Daoy (cell line): ENCODE measurements at places on chromosomes 6 and 20. TPM values are rescaled to one million over a fixed set of nuclear protein-coding genes. Genes with fewer than 3 reads are reported as not detected.

DNA sequence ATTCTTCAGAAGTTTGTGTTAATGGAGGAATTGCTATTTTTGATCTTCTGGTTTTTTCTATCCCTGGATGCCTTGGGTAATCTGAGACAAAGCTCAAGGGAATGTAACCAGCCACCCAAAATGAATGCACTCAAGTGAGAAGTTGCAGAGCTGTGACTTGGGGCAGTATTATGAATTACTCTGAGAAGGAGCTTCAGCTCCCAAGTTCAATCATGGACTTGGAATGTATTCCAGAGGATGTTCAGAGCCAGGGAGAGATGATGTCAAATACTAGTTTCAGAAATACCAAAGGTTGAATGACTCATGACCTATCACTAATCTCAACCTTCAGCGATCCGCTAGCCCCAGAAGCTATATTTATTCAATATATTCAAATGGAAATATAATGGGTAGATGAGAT, 375.2 kb upstream of the PLCB4 start:
- DNase-seq: no peak

DNA sequence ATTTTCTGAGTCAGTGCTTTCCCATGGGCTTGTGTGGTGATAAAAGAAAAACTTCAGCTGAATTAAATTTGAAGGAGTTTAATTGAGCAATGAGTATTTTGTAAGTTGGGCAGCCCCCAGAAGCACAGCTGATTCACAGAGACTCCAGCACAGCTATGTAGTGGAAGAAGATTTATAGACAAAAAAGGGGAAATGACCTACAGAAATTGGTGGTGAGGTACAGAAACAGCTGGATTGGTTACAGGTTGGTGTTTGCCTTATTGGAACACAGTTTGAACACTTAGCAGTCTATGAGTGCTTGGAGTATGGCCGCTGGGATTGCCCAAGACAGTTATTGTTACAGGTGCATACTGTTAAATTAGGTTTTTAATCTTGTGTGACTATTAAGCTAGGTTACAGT, 96.9 kb upstream of the PTPRK start:
- no peak for DNase-seq

DNA sequence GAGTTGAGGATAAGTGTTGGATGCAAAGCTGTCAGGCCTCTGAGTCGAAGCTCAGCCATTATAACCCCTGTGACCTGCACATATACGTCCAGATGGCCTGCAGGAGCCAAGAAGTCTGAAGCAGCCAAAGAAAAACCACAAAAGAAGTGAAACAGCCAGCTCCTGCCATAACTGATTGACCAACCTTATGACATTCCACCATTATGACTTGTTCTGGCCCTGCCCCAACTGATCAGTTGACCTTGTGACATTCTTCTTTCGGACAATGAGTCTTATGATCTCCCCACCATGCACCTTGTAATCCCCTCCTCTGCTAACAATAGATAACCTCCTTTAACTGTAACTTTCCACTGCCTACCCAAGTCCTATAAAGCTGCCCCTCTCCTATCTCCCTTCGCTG, 133.7 kb upstream of the AGPAT4 start:
- peak; percentile 31 for DNase-seq

GRCh38 chr6:131854803-131855202, 47.0 kb downstream of the ENPP1 start:
- DNase-seq: no peak

- no peak for DNase-seq
Observed at GRCh38 chr20:24318569-24319352, 150.7 kb upstream of the SYNDIG1 start.

GRCh38 chr20:52859156-52859876, 112.8 kb upstream of the TSHZ2 start:
- peak; percentile 74 for DNase-seq

The SNAP25 gene
- total RNA-seq: 0.09 and 0.80 TPM in 2 replicates

The CDSN gene
- not detected in 2 replicates for total RNA-seq

- DNase-seq: no peak
Observed at GRCh38 chr20:39294137-39294725, 332.1 kb downstream of the DHX35 start.

- DNase-seq: no peak
Observed at GRCh38 chr20:62296724-62297448, 5.9 kb upstream of the ADRM1 start.

GRCh38 chr6:135890876-135891275, 39.4 kb downstream of the PDE7B start:
- DNase-seq: no peak

The GTSF1L gene
- not detected in 2 replicates for total RNA-seq

The RAET1E gene
- total RNA-seq: 1.4 and 4.1 TPM in 2 replicates

GRCh38 chr6:73803562-73804241, 107.7 kb downstream of the CD109 start:
- DNase-seq: peak; percentile 80

The EDN3 gene
- total RNA-seq: not detected in 2 replicates

DNA sequence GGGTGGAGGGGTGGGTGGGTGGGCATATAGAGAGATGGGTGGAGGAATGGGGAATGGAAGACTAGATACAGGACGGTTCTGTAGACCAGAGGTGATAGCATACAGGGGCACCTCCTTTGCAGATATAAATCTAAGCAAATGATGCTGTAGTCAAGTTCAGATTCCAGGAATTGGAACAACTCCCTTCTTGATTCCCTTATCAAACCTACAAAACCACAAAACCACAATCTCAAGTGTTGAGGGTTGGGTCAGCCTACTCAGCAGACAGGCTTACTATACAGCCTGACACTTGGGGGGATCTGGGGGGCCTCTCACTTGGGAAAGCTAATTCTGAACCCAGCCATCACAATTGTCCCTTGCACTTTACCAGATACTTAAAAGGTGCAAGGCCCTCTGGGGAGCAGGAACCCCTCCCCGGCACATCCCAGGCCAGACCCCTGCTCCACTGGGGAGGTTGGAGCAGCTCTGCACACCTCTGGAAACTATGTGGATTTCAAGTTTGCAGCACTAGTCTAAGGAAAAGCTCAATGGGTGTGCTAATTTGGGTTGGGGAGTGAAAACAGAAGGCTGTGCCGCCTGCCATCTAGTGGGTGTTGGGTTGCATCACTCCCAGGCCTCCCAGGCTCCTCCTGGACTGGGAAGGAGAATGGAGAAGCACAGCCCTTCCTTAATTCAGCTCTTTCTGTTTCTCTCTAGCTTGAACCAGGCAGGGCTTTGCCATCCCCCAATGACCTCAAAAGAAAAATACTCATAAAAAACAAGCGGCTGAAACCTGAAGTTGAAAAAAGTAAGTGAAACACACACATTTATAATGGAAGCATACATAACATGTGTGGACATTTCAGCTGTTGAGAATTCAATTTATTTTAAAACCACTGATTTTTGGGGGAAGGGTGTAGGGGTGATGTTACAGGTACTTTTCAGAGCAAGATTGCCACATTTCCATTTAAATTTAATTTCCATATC, 121.2 kb upstream of the LAMP5 start:
- DNase-seq: peak; percentile 54

The MYT1 gene
- total RNA-seq: 0.06 TPM in 1 of 2 replicates, not detected in the other

GRCh38 chr20:49431329-49431728, 51.1 kb downstream of the KCNB1 start:
- DNase-seq: no peak

DNA sequence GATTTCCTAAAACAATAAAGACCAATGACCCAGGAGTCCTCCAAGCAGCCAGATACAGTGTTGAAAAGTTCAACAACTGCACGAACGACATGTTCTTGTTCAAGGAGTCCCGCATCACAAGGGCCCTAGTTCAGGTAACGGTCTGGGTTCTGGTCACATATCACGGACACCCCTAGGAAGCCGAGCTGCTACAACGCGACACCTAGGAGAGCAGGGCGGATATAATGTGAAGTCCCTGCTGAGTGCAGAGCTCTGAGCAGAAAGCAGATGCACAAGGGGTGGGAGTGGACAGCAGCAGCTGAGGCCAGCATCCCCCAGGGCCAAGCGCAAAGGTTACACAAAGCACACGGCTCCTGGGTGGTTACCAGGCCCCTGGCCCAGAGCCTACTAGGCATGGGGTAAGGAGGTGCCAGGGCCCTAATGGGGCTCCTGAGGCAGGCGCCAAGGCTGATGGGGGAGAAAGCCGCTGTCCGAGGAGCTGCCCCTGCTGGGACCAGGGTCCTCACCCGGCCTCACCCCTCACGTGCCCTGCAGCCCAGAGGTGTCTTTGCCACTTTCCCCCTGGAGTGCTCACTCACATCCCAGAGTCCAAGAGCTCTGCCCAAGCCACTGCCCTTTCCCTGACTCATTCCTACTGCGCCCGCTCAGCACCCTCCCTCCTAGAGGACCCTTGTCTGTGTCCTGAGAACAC, 8.4 kb downstream of the CST7 start:
- DNase-seq: no peak

The TFAP2D gene
- total RNA-seq: not detected in 2 replicates

DNA sequence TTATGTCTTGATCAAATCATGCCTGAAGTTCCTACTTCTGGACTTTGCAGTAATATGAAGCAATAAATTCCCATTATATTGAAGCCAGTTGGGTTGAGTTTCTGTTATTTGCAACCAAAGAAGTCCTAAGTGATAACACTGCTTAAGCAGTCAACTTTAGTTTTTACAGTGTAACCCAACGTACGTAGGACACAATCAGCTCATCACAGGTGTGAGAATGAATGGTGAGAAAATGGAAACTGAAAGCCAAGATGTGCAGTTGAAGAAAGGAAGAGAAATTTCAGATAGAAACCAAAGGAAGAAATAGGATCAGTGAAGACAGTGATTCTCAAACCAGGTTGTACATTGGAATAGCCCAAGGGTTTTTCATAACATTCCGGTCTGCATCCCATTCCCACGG, 211.4 kb upstream of the ZFP64 start:
- DNase-seq: no peak

The TAP1 gene
- 74.7 and 78.8 TPM in 2 replicates for total RNA-seq

DNA sequence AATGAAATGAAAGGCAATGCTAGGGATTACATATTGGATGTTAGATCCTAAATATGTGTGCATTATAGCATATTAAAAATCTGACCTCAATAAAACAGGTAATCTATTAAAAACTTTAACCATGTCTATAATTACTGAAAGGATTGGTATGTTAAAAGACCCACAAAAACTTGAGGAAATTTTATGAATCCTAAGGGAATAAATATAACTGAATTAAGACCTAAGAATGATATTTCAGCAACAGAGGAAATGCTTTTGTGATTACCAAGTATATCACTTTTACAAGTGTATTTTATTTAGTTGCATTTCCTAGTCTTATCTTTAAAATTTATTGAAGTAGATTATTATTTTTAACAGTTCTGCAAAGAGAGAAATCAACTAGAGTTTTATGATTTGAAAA, 571.5 kb downstream of the HDGFL1 start:
- no peak for DNase-seq

The C20orf204 gene
- 1.1 and 1.8 TPM in 2 replicates for total RNA-seq

The MTFR2 gene
- 10.1 and 26.0 TPM in 2 replicates for total RNA-seq

GRCh38 chr6:14275493-14275851, 157.9 kb downstream of the CD83 start:
- DNase-seq: no peak

DNA sequence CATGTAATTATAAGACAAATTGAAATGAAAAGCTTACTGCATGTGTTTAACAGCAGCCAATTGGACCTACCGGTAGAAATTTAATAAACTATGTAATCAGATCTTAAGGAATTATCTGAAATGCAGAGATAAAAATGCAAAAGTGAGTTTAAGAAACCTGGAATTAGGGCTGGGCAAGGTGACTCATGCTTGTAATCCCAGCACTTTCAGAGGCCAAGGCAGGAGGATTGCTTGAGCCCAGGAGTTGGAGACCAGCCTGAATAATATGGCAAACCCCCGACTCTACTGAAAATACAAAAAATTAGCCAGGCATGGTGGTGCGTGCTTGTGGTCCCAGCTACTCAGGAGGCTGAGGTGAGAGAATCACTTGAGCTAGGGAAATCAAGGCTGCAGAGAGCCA, 74.1 kb downstream of the HFE start:
- no peak for DNase-seq

The LZTS3 gene
- 1.1 and 3.2 TPM in 2 replicates for total RNA-seq

The NMBR gene
- total RNA-seq: not detected in 2 replicates

- no peak for DNase-seq
Observed at GRCh38 chr6:157139054-157139708, 184.1 kb downstream of the TMEM242 start.

DNA sequence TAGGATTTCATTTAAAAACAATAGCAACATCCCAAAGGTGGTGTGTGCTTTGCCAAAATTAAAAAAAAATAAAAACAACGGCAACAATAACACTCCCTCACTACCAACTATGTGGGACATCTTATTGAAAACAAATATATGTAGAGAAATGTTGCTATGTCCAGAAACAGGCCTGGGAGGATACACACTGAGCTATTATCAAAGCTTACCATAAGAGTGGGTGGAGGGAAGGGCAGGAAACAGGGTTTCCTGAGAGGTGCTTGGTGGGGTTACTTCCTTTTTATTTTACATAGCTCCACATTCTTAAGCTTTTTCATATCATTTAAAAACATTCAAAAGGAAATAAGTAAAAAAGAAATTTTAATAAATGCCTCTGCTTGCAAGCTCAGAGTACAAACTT, 150.0 kb upstream of the RIPOR2 start:
- no peak for DNase-seq

The EYA4 gene
- 14.7 and 16.3 TPM in 2 replicates for total RNA-seq

- DNase-seq: peak; percentile 68
Observed at GRCh38 chr20:63102721-63103375, 96.1 kb upstream of the BHLHE23 start.

The BPIFA1 gene
- not detected in 2 replicates for total RNA-seq

The CD40 gene
- 0.06 TPM in 1 of 2 replicates, not detected in the other for total RNA-seq

The SNTA1 gene
- 2.5 and 3.2 TPM in 2 replicates for total RNA-seq

GRCh38 chr6:7114744-7115458, 7.1 kb downstream of the RREB1 start:
- DNase-seq: no peak

The KIAA1755 gene
- total RNA-seq: 0.30 and 1.0 TPM in 2 replicates

The PRSS16 gene
- 4.3 and 8.2 TPM in 2 replicates for total RNA-seq

- DNase-seq: peak; percentile 3
Observed at GRCh38 chr20:53023732-53024520, 51.8 kb downstream of the TSHZ2 start.

DNA sequence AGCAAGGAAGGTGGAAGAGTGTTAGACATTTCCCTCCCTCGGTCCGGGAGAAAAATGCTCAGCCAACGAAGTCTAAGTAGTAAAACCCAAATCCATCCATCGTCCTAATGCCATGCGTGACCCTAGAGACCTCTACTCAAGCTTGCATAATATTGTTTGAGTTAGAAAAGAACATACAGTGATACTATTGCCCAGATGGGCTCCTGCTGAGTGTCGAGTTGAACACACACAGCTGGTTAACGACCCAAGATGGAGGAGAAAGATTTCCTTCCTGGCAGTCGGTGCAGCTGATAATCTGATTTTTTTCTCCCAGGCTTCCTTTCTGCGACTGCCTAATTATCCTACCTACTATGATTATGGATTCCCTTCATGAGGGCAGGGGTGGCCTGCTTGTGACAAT, 164.4 kb upstream of the KCNG1 start:
- no peak for DNase-seq

DNA sequence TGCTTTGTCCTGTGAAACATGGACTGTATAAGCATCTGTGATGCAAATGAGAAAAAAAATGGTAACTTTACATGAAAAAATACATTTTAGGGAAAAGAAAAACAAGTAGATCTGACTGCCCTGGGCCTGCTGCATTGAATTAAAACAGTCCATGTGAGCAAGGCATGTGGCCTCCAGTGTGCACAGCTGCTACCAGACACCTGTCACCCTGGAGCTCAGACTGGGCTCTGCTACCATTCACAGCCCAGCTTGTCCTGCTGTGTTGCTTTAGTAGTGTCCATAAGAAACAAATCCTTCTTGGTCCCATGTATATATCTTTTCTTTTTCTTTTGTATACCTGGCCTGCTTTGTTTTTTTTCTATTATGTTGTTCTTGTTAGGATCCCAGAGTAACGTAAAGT, 315.9 kb downstream of the NKAIN2 start:
- DNase-seq: no peak
